ENCODE measurements at places on chromosomes 2 and 18.

DNA sequence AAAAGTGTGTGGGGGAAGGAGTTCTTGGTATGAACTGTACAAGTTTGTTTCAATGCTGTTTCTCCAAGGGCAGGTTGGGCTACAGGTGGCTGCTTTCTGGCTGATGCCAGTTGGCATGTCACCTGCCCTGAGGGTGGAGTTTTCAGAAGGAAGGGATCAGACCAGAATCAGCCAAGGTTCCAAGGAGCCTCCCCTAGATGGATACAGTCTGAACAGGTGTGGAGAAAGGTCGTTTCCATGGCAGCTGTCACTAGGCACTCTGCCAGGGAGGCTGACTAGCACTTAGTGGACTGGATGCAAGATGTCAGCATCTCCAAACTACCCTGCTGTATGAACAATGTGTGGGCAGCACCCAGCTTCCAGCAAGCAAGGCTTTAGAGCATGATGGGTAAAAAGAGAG, 444.4 kb upstream of the HNRNPA3 start:
- no peak for DNase-seq

DNA sequence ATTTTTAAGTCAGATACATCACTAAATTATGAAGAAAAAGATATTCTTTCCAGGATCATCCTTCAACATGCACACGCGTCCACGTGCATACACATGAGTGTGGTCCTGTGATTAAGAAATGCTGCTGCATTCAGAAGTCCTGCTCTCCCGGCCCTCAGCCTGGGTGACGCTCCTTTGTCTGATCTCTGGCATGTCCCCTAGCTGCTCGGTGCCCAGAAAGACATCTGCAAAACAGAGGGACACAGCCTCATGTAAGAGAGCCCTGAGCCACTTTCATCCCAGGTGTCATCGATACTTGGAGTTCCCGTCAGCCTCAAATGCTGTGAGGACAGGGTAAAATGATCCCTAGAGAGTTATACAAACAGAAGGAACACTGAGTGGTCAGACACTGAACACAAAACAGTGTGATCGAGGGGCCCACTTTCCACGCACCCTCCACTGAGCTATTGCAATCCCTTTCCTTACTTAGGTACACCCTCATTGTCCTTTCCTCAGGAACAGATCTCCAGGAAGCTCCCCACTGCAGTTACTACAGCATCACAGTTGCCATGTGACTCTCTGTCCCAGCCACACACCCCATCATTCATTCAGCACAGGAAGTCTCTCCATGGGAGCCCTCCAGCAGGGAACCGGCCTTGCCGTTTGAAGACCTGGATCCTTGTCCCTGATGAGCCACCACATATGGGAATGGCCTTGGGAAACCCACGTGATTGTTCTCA, 32.1 kb downstream of the CRACDL start:
- DNase-seq, result no peak

DNA sequence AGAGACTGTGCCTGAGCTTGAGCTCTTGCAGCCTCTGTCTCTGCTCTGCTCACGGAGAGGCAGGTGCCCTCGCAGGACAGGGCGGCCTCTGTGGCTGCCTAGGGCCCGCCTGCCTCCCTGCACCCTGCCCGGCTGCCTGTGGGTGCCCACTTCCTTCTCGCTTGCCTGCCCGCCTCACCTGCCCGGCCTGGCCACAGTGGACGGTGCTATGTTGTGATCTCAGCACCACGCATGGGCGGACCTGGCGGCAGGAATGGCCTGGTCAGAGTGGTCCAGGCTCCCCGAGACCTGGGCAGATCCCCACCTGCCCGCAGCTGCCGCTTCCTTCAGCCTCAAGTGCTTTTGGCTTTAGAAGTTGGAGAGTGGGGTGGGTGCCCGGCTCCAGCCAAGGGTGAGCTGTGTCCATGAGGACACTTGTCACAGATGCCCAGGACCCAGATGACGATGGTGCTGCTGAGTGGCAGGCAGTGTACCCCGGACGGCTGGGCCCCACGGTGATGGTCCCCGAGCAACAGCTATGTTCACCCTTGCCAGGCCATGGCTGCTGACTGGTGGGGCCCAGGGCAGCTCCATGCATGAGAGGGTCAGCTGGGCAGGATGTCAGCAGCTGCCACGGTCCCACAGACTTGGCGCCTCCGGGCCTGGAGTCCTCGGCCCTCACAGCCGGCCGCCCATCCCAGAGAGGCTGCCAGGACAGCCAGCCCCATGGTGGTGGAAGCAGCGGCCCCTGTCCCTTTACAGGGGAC, 25.3 kb downstream of the RTP5 start:
- no peak for DNase-seq

DNA sequence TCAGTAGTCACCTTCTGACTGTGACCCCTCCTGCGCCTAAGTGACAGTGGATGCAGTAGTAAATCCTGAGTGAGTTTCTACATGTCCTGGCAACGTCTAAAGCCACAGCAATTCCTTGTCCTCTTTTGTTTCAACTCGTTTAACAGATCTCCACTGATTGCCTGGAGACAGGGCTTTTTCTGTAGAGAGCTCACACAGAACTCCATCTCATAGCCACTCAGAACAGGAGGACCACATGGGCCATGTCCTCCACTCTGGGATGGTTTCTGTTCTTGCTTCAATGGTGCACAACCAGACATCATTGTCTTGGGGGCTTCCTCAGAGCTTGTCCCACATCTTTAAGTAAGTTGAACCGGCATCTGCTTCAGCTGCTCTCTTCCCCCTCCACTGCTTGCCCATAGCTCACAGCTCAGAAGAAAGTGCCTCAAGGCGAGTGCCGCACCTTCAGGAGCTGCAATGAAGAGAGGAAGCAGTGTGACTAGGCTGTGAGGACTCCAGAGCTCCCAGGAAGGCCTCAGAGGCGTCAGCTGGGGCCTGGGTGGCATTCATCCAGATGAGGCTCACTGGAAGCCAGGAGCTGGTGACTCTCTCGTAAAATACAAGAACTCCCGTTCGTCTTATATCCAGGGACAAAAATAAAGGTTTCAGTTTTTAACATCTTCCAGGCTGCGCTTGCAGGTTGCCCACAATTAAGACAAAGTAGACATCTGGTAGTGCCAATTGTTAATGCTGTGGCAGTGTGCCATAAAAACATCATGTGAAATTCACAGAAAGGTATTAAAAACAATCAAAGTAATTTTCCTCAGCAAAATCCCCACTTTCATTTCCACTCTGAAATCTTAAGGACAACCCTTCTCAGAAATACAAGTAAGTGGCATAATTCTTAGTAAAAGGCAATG, 37.3 kb downstream of the ST3GAL5 start:
- no peak for DNase-seq

DNA sequence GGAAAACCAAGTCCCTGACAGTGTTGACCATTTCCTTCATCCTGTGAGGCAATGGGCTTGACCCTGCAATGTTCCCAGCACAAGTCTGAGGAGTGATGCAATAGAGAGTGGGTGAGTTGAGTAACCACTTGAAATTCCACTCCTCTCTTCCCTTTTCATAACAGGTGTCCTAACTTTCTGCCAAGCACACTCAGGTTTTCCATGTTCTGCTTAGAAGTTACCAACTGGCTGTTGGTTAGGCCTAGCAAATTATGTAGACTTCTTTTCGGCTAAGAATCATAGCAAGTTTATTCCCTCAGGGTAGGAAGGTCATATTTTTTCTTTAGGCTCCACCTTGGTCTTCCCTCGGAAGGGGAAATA, 11.5 kb downstream of the GNLY start:
- DNase-seq, result no peak

GRCh38 chr2:144827404-144827803, 307.5 kb upstream of the ZEB2 start:
- DNase-seq, result no peak

- no peak for DNase-seq
These were observed 238.2 kb upstream of the RBBP8 start for GRCh38 chr18:22694954-22695353.

GRCh38 chr2:12787891-12788801, 71.4 kb downstream of the TRIB2 start:
- no peak for DNase-seq

GRCh38 chr2:69465513-69466456, 28.6 kb upstream of the NFU1 start:
- DNase-seq, result no peak

DNA sequence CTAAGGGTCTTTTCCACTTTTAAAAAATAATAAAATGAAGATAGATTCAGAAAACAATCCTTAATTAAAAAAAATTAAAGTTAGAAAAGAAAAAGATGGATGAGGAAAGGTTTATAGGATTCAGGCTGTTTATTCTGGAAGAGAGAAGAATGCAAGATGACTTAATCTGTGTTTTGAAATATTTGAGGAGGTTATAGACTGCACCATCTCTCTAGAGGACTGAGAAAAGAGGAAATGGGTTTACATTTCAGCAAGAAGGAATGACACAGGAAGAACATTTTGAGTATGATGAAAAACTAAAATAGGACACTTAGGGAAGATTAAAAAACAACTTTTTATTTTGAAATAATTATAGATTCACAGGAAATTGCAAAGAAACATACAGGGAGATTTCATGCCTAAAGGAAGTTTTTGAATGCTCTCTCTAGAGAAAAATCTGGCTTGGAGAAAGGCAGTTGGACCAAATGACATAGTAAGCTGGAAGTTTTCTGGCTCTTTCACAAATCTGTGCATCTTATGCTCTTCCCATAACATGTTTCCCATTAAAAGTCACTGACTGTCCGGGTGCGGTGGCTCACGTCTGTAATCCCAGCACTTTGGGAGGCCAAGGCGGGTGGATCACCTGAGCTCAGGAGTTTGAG, 75.0 kb downstream of the CERS6 start:
- no peak for DNase-seq

DNA sequence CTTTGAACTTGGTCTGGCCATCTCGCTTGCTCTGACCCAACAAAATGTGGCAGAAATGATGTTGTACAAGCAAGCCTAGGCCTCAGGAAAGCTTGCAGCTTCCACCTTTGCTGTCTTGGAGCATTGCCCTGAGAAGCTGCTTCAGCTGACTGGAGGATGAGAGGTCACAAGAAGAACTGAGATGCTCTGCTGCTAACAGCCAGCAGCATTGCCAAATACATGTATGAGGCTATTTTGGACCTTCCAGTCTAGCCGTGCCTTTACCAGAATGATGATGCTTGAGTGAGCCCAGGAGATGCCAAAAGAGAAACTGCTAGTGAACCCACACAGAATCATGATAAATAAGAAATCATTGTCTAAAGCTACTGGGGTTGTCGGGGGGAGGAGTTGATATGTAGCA, 13.2 kb upstream of the ITGAV start:
- DNase-seq, result no peak

GRCh38 chr2:120381661-120382060, 35.7 kb downstream of the INHBB start:
- DNase-seq, result no peak

DNA sequence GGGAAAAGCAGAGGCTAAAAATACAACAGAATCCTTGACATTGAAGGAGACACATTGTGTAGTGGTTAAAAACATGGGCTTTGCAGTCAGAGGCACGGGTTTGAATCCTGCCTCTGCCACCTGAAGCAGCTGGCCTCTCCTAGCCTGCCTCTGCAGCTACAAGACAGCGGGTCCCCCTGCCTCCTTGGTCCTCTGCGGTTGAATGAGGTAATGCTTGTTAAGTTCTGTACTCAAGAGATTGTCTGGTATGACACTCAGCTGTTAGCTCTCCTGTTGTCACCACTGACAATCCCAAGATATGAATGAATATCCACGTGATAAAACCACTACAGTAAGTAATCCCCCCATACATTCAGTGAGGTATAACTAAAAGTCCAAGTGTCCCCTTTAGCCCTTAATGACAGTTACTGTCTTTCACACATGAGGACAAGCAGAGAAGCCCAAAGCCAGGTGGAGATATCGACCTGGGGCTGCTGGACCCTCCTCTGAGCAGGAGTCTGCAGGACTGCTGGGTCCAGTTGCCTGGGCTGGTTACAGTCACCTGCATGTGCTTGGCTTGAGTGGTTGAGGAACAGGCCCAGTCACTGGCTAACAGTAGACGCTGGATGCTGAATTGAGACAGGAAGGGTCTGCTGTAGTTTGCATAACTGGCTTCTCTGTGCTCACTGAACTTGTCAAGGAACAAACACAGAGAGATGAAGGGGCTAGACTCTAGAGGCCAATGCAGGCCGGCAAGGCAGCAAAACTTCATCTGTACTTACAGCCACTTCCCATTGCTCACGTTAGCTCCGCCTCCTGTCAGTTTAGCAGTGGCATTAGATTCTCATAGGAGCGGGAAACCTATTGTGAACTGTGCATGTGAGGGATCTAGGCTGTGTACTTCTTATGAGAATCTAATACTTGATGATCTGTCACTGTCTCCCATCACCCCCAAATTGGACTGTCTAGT, 85.5 kb downstream of the TGFA start:
- no peak for DNase-seq

- DNase-seq, result no peak
These were observed 350.4 kb downstream of the TSN start for GRCh38 chr2:122105877-122106206.

DNA sequence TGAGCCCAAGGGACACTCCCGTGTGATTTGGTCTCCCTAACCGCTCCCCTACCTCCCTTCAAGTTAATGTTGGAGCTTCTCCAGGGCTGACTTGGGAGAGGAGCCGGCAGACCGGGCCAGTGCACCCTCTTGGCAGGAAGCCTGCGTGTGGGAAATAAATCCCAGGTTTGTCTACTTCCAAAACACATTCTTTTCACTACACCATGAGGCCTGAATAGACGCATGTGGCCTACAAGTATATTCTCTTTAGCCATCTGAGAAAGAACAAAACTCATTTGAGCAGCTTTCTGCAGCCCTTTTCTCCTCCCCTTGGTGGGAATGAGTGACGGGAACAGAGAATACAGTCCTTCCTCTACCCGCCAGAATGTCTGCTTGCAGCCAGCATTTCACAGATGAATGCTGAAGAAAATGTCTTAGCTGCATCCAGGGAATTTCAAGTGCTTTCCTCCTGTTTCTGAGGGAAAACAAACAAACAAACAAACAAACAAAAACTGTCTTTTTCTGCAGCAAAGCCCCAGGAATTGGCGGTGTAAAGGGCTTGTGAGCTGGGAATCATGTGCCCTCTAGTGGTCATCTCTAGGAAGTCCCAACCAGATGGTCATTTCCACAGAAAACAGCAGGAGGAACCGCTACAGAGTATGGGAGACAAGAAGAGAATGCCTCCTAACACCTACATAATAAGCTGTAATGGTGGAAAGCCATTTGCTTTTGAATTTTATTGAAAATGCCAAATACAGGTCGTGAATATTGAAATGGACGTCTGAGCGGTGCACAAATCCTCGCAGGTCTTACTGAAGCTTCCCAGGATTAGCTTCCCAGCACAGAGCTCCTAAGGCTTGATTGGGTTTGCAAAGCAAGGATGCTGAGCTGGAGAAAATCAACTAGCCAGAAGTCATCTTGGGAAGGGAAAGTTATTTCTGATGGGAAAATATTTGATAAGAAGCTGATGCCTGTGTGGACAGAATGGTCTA, 41.2 kb upstream of the DAPL1 start:
- no peak for DNase-seq

All from stimulated activated CD8-positive, alpha-beta memory T cell treated with anti-CD3 and anti-CD28 coated beads, Interleukin-7, amount 100 ng/mL, for 4 hours (primary cell).